T-cell (primary cell): ENCODE measurements at places on chromosomes 11 and 22.

- no peaks in the 10 kb centered on the region for H3K27me3 ChIP-seq
- peaks cover 59% of the 10 kb centered on the region for H3K4me1 ChIP-seq
- no peak overlapping the region for H3K27ac ChIP-seq
These were observed 42.2 kb downstream of the TMEM123 start for GRCh38 chr11:102410382-102410784.

GRCh38 chr11:123590296-123590912 is 64.0 kb downstream of the SCN3B start:
- no peak overlapping the region for H3K4me3 ChIP-seq
- no peaks in the 10 kb centered on the region for H3K27me3 ChIP-seq
- H3K27ac ChIP-seq, result no peak overlapping the region
- no peaks in the 10 kb centered on the region for H3K4me1 ChIP-seq
- H3K36me3 ChIP-seq, result no peaks in the 10 kb centered on the region
- DNase-seq, result no peak

DNA sequence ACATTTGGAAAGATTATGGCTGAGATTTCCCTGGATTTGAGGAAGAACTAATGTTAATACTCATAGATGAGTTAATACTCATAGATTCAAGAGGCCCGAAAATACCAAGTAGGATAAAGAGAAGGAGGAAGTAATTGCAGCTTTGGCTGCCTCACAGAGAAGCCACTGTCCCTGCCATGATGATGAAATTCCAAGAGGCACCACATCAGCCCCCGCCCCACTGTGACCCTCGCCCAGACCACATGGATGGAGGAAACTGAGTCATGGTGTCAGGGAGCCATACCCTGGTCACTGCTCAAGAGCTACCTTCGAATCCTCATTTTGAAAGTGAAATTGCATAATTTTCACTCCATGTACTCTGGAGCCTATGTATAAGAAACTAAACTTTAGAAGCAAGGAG is 92.9 kb upstream of the SLC22A12 start:
- no peak for DNase-seq
- H3K27me3 ChIP-seq, result no peaks in the 10 kb centered on the region
- H3K36me3 ChIP-seq, result no peaks in the 10 kb centered on the region
- no peaks in the 10 kb centered on the region for H3K4me1 ChIP-seq

DNA sequence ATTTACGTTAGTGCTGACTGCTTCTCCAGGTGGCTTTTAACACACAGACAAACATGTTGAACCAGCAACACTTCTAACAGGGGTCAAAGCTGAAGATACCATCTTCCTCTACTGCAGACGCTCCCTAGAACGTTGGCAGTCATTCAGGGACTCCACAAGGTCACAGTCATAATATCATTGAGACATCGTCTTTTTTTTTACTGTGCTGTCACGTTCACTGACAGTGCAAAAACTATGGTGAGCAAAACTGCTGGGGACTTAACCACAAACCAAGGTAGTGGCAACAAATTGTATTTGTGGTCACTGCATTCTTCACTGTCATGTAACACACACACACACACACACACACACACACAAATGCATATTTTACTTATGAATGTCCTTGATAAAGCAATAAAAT is 244.9 kb downstream of the CASP12 start:
- no peak overlapping the region for H3K4me3 ChIP-seq
- H3K27ac ChIP-seq, result no peak overlapping the region
- no peaks in the 10 kb centered on the region for H3K4me1 ChIP-seq
- no peak for DNase-seq
